GM20000 (cell line): ENCODE measurements at places on chromosomes 2 and 18.
A peak's percentile ranks its signal among the peaks of the same experiment; 100 is the strongest.

GRCh38 chr18:42545825-42546224 lies 569.7 kb downstream of the RIT2 start:
- no peak for DNase-seq

GRCh38 chr2:27314709-27315108 lies 6.5 kb upstream of the UCN start:
- DNase-seq, result no peak

DNA sequence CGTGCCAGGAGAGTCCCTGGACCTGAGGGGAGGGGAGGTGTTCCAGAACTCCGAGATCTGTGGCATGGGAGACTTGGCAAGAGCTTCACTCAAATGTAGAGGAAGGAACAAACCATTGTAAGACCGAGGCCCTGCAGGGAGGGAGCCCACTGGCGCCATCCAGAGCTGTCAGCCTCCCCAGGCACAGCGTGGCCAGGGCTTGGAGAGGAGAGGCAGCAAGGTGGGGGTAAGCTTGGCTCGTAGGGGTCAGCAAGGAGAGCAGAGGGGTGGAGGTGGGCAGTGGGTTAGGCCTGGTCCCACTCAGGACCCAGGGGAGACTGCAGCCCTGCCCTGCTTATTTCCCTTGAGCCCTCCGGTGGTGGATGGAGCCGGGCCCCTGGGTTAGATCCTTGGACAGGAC lies 3.6 kb downstream of the TMEM177 start:
- no peak for DNase-seq

DNA sequence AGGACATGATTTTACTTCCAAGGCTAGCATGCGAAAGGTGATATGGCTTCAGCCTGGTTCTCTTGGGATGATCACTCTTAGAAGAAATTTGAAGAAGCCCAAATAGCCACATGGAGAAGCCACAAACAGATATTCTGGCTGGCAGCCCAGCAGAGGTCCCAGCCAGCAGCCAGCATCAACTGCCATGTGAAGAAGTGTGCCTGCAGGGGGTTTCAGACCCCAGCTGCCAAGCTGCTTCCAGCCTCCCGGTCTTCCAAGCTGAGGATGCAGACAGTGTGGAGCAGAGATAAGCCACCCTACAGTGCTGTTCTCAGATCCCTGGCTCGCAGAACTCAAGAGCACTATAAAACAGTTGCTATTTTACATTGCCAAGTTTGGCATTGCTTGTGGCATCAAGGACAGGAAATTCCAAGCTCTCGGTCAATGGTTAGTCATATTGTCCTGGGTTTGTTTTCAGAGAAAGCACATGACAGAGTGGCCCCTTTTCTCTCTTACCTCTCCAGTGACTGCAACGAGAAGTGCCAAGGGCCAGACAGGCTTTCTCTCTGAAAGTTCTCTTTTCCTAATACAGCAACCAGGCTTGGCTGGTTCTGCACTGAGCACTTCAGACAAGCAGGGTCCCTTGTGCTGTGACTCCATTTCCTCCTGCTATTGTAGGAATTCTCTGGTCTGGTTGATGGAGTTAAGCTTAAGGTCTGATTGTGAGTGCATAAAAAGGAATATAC lies 223.7 kb downstream of the ANKRD30B start:
- no peak for DNase-seq

- no peak for DNase-seq
Measured at GRCh38 chr2:72141032-72141645, 6.5 kb downstream of the CYP26B1 start.

- no peak for DNase-seq
Measured at GRCh38 chr2:176544991-176545956, 276.0 kb downstream of the MTX2 start.

DNA sequence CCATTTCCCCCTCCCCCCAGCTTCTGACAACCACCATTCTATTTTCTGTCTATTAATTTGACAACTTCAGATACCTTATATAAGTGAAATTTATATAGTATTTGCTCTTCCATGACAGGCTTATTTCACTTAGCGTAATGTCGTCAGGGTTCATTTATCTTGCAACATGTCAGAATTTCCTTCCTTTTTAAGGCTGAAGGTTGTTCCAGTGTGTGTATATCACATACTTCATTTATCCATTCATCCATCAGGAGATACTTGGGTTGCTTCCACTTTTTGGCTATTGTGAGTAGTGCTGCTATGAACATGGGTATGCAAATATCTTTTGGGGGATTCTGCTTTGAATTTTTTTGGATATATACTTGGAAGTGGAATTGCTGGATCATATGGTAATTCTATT lies 7.4 kb downstream of the BCL2L11 start:
- no peak for DNase-seq

GRCh38 chr2:78913257-78913656 lies 112.2 kb upstream of the REG3G start:
- DNase-seq, result no peak

GRCh38 chr18:46528037-46528436 lies 129.0 kb downstream of the LOXHD1 start:
- no peak for DNase-seq

DNA sequence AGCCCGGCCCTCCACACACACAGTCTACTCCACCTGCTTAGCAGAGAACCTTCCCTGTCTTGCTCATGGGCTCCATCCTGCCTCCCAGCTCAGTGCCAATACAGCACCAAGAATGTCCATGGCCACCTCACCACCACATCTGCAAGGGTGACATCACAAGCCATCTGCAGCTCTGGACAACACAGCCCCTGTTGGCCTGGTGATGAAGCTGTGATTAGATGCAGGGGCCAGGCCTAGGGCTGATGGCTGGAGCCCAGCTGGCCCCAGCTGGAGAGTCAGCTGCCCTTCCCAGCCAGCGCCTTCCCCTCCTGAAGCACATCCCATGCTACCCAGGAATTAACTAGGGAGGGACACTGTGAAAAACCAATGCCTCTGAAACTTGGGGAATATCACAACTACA lies 91.1 kb downstream of the TTC32 start:
- DNase-seq, result no peak

DNA sequence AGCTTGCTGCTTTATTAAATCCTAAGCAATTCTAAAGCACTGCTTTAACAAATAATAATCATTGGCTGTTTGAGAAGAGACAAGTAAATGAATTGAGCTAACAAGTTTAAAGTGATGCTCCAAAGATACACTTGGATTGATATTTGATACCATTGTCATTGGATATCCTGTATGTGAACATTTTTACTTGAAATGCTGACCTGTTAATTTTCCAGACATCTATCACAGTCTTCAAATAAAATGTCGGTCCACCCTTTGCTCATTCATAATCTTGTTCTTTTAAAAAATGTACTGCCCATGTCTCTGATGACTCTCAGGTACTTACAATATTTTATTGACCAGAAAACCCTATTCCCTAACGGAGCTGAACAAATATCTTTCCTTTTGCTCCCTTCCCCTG lies 202.1 kb downstream of the DYSF start:
- no peak for DNase-seq

- DNase-seq, result peak; percentile 54
Measured at GRCh38 chr2:37892436-37893114, 32.5 kb upstream of the RMDN2 start.

DNA sequence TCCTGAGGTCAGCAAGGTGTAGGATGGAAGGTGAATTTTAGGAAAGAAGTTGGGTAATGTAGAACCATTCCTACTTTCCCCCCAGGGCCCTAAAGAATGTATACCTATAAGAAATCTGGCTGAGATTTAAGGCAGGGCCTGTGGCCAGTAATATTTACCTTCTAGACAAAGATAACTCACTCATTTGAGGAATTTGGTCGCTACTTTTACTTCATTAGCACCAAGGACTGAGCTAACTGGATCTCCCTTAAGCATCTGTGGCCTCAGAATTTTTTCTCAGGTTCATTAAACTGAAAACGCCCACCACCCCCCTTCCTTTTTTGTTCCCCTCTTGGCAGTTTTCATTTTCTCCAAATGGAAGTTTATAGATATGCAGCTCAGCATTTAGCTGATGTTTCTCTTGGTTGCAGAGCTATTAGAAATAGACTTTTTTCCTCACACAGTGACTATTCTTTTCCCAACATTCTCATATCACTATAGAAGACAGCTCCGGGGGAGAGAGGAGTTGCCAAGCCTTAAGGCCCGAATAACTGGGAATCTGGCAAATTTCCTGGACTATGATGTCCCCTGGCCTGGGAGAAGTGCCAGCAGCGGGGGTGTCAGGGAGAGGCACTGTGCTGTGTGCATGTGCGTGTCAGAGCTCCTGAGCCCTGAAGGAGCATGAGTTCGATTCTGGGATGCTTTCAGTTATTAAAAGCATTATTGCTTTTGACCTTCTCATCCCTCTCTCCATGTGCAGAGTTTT lies 310.9 kb downstream of the PRKCE start:
- DNase-seq, result no peak

- DNase-seq, result no peak
Measured at GRCh38 chr2:197934261-197934933, 130.0 kb downstream of the PLCL1 start.

DNA sequence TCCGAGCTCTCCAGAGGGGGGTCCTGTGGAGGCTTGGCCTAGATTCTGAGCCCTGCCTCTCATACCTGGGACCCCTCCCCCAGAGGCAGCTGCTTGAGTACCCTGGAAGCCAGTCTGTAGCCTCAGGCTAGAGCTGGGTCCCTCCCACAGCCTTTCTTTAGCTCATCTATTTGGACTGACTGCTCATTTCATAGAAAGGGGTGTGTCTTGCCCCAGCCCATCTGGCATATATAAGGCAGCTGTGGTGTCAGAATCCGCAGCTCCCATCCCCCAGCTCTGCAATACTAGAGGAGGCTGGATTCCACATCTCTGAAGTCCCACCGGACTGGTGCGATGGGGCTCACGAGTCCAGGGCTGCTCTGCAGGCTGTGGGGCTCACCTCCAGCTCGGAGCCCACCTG lies 26.1 kb downstream of the MPHOSPH10 start:
- no peak for DNase-seq

DNA sequence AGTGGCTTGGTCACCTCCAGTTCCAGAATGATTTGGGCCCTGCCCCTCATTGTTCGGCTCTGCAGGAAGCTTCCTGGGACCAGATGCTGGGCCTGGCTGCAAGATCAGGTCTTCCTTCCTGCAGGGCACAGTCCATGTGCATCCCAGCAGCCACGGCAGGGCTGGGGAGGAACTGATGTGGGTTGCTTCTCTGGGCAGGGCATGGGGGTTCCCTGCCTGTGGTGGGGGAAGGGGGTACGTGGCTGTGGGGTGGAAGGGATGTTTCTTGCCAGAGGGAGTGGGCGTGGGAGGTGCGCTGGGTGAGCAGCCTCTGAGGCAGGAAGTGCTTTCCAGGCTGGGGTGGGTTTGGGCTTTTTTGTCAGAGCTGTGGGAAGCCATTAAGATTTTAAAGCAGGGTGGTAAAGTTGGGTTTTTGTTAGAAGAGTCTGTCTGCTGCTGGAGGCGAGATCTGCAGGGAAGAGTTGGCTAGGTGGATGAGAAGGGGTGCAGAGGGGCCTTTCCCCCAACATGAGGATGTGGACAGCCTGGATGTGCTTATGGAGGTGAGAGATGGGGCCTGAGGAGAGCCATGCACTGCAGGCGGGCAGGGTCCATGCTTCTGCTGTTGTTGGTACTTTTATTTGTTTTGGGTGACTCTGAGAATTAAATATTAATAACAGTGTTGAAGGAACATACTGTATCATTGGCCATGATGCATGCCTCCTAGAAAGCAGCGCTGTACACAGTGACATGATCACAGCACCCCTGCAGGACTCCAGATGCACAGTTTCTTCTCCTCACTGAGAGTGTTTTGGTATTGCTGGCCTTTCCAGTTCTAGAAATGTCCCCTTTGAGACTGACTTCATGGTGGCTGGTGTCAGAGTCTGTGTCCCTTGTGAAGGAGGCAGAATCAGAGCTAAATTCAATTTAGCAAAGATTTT lies 45.3 kb downstream of the DGKD start:
- no peak for DNase-seq

DNA sequence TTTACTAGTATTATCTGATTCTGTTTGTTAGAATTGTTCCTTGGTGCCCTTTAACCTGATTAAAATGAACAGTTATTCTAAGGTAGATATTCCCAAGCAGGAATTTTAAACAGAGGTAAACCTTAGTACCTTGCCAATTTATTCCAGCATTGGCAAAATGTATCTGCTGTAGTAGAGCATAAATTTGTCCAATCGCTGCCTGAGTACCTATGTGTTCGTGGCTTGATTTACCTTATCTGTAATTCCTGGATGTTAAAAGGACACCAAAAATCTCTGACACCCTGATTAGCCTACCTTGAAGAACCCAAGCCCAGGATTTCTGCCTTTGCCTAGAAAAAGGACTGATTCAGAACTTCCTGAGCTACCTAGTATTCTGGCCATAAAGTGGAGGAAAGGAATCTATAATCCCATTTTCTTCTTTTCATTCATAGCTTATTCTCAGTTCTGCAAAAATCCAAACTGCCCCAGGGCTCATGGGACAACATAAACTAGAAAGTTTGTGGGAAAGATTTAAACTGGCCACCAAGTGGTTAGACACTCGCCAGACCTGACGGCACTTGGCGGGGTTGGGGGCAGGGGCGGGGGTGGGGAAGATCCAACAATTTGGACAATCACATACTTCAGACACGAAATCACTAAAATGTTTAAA lies 16.2 kb upstream of the ZCCHC2 start:
- no peak for DNase-seq

GRCh38 chr18:50861617-50862016 lies 17.3 kb upstream of the ME2 start:
- no peak for DNase-seq

DNA sequence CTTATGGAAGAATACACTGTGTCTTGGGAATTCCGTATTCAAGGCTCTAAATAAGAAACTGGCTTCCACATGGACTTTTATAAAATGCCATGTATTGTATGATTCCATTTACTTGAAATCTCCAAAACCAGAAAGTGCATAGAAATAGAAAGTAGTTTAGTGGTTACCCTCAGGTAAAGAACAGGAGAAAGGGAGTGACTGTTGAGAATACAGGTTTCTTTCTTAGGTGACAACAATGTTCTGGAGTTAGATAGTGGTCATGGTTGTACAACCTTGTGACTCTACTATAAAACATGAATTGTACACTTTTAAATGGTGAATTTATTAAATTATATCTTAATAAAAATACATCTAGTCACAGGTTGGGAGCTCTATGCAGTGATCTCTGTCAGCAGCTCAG lies 481.8 kb downstream of the SPAG16 start:
- no peak for DNase-seq

DNA sequence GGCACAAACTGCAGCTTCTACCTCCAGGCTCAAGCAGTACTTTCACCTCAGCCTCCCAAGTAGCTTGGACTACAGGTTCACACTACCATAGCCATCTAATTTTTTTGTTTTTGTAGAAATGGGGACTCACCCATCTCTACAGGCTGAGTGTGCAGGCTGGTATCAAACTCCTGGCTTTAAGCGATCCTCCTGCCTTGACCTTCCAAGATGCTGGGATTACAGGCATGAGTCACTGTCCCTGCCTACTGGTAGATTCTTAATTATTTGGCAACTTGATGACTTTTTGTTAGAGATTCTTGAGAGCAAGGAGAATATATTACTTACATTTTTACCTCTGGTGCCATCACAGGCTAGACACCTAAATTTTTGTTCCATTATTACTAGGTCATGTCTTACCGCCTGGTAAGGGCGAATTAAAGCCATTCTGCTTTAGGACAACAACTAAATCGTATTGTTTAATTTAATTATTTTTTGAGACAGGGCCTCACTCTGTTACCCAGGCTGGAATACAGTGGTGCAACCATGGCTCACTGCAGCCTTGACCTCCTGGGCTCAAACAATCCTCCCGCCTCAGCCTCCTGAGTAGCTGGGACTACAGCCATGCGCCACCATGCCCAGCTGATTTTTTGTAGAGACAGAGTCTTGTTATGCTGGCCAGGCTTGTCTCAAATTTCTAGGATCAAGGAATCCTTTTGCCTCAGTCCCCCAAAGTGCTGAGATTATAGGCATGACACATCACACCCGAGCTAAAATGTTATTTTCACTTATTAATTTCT lies 15.7 kb downstream of the DYNC1I2 start:
- no peak for DNase-seq

- no peak for DNase-seq
Measured at GRCh38 chr2:75251896-75252295, 52.6 kb upstream of the TACR1 start.
